ENCODE measurements at places on chromosomes 16 and 17.

DNA sequence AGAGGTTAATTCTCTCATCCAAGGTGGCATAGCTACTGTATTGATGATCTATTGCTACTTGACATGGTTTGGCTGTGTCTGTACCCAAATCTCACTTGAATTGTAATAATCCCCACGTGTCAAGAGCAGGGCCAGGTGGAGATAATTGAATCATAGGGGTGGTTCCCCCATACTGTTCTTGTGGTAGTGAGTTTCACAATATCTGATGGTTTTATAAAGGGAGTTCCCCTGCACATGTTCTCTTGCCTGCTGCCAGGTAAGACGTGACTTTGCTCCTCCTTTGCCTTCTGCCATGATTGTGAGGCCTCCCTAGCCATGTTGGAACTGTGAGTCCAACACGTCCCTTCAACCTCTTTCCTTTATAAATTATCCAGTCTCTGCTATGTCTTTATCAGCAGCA is 22.9 kb upstream of the CPPED1 start:
- no peak for DNase-seq

DNA sequence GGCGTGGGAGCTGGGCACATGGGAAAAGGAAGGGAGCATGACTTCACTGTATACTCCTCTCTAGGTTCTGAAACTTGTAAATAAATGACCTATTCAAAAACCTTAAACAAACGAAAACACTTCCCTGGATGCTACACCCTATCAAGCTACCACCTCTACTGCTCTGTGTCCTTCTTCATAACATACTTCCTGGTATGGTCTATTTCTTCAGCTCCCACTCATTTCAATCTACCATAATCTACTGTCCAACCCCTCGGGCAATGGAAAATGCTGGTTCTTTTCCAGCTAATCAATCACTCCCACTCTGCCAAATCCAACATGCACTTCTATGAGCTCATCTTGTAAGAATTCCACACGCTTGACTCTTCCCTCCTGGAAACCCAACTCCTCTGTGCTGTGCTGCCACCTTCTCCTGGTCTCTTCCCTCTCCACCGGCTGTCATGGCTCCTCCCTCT is 42.4 kb downstream of the AMFR start:
- no peak for DNase-seq

GRCh38 chr16:11327277-11328171 is 17.7 kb upstream of the RMI2 start:
- DNase-seq = no peak

GRCh38 chr17:9436630-9437029 is 139.0 kb downstream of the STX8 start:
- no peak for DNase-seq

DNA sequence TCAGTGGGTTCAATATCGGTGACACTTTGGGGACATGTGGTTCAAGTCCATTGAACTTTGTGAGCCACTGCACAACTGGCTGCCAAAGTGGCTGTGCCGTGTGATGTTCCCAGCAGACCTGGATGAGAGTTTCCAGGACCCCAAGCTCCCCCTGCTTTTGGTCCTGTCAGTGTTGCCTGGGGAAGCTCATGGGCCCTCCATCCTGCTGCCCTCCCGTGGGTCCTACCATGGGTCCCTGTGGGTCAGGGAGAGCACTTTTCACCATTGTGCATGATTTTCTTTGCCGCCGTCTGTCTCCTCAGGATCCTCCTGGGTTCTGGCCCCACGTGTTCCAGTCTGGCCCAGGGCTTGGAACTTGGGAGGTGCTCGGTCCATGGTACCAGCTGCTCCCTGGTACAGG is 38.1 kb downstream of the LGALS9 start:
- DNase-seq = no peak

All from putamen (tissue), 1 donor.